Calu3 (cell line): ENCODE measurements at places on chromosomes 16 and 17.
A peak's percentile ranks its signal among the peaks of the same experiment; 100 is the strongest.

GRCh38 chr16:16025214-16025968 is 76.0 kb downstream of the ABCC1 start:
- DNase-seq: no peak

DNA sequence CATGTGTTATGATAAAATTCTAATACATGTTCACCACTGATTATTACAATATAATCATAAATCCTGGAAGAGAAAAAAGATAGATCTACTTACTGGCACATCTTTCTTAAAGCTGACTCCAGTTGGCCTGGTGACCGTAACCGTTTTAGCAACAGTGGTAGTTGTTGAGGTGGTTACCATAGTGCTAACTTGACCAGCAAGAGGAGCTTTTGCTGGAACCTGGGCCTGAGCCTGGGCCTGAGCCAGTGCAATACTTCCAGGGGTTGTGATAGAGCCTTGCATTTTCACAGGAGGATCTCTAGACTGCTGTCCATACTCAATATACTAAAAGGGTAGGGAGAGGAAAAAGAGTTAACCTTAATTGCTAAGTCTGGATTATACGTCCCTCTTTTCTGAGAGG is 36.2 kb downstream of the SETD6 start:
- DNase-seq: no peak

DNA sequence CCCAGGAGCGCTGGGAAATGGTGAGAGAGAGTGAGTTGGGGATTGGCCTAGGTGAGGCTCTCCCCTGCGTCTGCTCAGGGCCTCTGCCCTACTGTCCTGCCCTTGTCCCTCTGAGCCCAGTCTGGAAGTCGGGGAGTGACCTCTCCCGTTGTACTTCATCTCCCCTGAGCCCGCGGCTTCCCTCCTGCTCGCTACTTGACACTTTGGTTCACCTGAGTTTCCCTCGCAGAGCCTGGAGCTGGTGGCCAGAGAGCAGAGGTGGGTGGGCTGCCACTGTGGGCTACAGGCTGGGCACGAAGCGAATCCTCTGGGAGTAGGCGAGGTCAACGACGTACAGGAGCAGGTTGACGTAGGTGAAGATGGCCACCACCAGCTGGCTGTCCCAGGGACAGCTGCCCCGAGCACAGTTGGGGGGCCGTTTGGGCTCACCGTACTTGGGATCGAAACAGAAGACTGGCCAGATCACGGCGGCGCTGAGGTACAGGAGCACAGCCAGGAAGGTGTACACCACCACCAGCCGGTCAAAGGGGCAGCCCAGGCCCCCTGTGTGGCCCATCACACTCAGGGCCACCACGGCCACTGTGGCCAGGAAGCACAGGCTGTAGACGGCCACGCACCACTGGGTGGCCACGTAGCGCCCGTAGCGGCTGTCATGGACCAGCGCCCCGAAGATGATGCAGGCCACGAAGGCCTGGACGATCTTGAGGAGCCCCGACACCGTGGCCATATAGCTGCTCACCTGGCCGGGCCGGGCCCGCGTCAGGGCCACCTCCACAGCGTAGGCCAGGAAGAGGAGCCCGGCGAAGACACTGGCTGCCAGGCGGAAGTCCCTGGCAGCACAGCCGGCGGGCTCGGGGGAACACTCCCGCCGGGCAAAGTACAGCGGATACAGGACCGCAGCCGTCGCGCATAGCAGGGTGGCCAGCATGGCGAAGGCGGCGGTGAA is 3.7 kb upstream of the PYCR1 start:
- DNase-seq: no peak

GRCh38 chr16:19735074-19735867 is 17.2 kb downstream of the IQCK start:
- DNase-seq: no peak

- no peak for DNase-seq
Measured at GRCh38 chr17:78812855-78813254, 27.8 kb downstream of the USP36 start.

DNA sequence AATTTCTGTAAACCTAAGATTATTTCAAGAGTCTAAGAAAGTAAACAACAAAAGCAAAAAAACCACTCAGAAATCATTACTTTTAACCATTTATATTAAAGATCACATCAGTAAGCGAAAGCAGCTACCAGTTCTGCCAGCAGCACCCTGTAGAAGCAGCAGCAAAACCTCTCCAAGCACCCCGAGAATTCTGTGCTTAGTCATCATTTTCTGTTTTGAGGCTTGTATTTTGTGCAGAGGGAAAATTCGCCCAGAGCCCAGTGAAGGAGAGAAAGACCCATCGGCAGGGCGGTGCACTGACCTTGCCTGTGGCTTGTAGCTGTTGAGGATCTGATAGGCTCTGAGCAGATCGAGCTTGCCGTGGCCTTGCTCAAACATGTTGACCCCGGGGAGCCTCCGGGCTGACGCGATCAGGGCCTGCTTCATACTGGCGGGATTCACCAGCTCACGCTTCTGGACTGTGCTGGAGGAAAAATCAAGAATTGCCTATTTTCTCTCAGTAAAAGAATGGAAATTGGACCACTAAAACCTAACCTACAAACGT is 35.2 kb downstream of the MBTPS1 start:
- no peak for DNase-seq

DNA sequence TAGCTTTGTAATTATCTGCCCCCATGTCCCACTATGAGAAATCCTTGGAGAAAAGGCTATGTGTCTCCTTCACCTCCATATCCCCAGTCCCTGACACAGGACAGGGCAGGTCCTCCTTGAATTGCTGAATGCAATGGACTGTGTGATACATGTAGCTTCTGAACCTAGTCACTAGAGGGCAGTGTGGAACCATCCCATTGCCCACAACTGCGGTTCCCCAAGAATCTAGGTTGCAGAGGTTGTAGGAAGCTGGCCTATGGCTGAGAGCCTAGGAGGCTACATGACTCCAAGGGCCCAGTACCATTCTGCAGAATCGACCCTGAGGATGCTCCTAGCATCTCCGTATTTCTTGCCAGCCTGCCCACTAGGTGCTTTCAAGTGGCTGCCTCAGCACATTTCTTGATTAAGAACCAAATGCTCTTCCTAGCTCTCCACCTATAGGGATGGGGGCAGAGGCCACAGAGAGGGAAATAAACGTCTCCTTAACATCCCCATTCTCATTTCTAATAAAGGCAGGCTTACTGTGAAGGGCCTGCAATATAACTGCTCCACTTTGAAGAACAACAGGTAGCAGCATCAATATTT is 394.0 kb downstream of the CA10 start:
- DNase-seq: peak; percentile 78

- DNase-seq: no peak
Measured at GRCh38 chr16:60031740-60032139, 1297.6 kb upstream of the GOT2 start.

GRCh38 chr16:57144027-57144426 is 41.8 kb downstream of the PSME3IP1 start:
- no peak for DNase-seq

- no peak for DNase-seq
Measured at GRCh38 chr17:55261311-55261710, 3.4 kb upstream of the HLF start.

DNA sequence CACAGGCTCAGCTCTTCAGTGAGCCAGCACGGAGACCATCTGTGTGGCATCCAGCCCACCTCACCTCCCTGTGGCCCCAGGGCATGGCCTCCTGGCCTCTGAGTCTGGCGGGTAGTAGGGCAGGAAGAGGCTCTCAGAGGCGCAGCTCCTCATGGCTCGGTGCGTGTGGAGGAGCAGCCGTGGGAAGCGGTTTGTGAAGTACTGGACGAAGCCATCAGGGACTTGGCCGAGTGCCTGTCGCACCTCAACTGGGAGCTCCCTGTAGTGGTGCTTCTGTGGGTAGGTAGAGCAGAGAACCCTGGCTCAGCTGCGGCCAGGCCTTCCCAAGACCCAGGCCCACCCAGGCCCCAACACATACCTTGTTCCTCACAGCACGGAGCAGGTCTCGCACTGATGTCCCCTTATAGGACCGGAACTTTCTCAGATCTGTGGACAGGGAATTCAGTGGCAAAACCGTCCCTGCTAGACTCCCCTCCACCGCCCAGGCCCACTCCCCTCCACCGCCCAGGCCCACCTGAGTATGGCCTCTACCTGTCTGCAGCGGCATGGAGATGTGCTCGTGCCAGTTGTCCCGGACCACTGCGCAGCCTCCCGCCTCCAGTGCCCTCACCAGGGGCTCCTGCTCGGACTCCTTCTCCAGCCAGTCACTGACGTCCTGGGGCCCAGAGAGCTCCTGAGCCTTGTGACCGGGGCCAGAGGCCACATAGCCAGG is 12.2 kb downstream of the PLK1 start:
- no peak for DNase-seq

GRCh38 chr16:57406881-57407280 is 2.3 kb downstream of the CCL17 start:
- no peak for DNase-seq

DNA sequence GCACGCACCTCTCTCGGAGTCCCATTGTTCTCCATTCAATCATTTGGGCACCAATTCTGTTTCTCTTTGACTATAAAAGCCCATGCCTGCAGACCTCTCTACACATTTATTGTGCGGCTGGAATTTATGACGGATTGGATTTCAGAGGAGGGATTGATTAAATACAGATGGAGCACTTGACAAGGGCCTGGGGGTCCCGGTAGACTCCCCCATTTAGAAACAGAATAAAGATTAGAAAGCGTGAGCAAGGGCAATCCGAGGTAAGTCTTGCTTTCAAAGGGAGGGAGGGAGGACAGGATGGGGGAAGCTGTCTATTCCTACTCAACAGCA is 15.1 kb upstream of the PITPNM3 start:
- no peak for DNase-seq

DNA sequence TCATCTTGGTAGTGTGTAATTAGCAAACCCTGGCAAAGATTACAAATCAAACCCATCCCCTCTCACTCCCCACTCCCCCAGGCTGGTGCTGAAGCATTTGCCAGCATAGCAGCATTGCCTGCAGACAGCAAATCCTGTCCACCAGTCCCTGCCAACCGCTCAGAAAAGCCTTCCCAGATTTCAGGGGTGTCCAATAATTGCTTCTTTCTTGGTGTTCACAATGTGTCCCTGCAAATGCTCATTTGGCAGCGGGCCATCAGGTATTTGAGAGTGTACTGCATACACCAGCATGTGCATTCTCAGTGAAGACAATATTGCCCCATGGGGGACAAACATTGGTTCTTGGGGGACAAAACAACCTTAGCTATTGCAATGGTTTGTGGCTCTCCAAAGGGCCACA is 28.2 kb downstream of the ORC6 start:
- no peak for DNase-seq

- no peak for DNase-seq
Measured at GRCh38 chr16:55333684-55334083, 9.7 kb downstream of the IRX6 start.

DNA sequence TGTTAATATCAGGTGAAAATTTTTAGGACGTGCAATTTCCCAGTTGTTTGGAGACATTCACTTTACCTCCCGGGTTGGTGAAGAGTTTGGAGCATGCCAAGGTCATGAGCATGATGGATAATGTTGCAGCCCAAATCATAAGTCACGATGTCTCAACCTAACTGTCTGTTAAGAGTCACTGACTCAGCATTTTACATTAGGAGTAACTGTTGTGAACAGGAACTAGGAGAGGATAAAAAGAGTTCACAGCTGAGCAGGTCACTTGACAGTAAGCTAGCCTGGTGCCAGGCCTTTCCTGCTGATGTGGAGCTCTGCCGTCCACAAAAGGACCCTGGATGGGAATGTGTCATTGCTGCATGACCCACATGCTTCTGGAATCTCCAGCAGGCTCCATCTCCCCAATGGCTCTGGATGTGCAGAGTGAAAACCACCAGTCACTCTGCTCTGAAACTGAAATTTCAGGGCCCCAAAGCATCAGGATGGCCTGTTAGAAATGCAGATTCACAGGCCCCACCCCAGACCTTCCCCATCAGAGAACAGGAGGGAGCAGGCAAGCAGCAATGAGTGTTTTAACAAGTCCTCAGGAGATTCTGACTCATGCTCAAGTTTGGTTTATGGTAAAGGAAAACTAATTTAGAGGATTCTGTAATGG is 371.6 kb upstream of the MAF start:
- no peak for DNase-seq

- no peak for DNase-seq
Measured at GRCh38 chr16:4306470-4307214, 9.2 kb upstream of the GLIS2 start.
